ENCODE measurements at places on chromosomes 16 and 17.

GRCh38 chr17:43917016-43917347 lies 9.6 kb upstream of the MPP2 start:
- DNase-seq, result no peak

GRCh38 chr16:3661922-3662321 lies 7.4 kb downstream of the DNASE1 start:
- no peak for DNase-seq

GRCh38 chr16:20410121-20410723 lies 888 bp downstream of the ACSM5 start:
- DNase-seq, result no peak

DNA sequence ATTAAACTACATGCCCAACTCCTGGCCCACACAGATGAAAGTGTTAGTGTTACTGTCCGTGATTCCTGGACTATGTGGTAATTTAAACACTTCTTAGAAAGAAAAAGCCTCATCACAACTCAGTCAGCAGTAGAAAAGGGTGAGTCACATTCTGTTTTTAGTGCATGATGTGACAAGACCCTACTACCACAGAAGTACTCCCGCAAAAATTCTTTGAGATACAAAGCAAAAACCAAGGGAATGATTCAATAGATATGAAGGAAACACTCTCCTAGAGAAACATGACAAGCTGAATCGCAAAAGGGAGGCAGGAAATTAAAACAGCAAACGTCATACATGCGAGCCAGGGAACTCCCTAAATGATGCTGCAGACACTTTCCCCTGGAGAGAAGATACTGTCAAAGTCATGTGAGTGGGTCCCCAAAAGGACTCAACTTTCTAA lies 14.4 kb downstream of the SNN start:
- DNase-seq, result peak; percentile 84

DNA sequence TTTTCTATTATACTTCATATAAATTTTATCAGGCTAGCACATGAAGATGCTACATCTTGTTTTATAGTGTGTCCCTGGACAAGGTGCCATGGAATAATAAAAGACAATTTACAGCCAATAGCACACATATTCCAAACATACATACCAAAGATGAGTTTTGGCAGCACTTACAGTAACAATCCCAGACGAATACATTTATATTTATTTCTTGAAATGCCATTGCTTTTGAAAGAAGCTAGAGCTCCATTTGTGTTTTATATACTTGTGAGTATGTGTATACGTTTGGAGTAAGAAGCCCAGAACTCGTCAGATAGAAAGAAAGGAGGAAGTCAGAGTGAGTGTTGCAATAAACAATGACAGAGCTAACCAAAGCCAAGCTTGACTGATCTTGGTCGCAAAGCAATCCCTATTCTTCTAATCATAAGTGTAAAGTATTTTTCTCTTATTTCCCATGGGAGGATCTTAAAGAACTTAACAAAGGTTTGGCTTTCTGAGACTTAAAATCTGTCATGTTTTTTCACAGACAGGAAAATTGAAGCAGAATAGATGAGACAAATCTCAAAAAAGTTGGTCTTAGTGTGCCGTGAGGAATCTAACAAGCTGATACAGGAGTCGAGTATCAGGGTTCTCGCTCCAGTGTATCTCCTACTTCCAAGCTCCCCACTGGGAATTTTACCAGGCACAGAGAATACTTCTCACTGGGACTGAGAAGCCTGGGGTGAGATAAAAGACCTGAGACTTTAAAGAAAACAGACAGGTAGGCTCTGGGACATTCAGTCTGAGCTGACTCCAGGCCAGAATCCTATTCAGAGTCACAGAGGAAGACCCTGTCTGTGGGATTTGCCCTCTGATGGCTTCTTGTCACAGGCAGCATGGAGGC lies 175.4 kb downstream of the AATF start:
- no peak for DNase-seq

DNA sequence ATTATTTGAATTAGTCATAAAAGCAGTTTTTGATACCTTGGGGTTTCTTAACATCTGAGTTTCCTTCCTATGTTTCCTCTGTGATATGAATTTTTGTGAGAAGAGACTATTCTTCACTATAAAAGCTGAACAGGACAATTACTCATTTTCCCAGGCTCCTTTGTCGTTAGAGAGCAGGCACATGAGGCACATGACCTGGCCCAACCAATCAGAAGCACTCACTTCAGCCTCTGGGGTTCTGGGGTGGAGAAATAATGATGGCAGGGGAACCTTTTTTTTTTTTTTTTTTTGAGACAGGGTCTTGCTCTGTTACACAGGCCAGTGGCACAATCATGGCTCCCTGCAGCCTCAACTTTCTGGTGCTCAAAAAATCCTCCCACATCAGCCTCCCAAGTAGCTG lies 145.5 kb upstream of the ASIC2 start:
- no peak for DNase-seq

- no peak for DNase-seq
Observed at GRCh38 chr17:14926073-14926472, 339.1 kb downstream of the PMP22 start.
